ENCODE measurements at places on chromosomes 13 and 19.

GRCh38 chr19:29574510-29574909 lies 31.6 kb upstream of the POP4 start:
- no peak for DNase-seq

DNA sequence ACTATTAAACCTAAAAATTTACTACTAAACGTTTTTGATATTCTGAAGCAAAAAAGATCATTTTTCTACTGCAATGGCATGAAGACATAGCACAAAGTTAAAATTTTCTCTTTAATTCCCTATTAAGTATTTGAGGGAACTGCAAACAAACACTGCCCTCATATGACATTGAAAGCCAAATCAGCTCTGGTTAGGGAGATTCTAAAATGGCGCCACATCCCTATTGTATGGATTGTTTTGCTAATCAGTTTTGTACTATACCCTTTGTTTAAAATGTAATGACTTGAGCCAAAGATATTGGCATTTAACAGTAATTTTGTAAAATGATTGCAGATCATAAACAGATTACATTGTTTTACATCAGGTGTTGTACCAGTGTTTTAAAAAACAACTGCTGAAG lies 65.8 kb downstream of the FLT1 start:
- DNase-seq, result no peak

DNA sequence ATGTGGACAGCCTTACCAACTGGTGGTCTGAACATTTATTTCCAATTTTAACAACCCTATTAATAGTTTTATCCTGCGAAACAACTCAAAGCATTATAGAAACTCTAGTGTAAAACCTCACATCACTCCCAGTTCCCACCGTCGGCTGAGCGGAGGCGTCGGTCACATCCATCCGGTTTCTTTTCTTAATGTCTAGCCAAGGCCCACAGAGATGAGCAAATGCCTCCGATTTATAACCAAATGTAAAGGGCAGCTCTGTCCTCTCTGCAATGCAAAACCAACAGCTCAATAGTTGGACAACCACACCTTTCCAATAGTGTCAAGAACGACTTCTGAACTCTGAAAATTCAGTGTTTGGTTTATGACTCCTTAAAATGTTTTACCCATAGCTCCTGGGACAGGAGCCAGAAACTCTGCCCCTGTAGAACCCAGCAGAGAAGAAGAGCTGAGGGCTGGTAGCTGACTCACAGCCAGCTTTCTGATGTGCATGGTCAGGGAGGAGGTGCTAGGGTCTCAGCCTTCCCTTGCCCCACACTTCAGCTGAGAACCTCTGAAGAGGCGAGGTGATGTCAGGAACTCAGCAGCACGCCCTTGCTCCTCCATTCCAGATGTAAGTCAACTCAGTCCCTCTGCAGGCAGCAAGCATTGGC lies 90.2 kb upstream of the UQCRFS1 start:
- DNase-seq, result no peak

- no peak for DNase-seq
Observed at GRCh38 chr13:61362522-61362921, 53.1 kb downstream of the PCDH20 start.

DNA sequence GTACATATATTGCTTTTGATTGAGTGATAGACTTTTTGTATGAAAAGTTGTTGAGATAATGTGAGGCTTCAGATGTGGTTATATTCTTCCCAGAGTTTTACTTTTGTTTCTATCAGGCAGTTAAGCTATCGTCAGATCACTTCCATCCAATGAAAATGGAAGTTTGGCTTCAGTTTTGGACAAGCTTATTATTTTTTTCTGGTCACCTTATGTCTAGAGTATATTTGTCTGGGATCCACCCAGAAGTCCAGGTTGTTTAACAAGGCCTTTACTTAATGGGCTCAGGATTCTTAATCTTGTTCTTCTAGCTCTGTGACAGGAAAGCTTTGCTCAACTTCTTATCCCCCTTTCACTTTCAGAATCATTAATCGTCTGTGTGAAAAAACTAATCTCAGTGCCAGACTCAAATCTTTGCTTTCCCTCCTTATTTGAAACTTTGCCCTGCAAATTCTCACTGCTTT lies 150.9 kb downstream of the PDS5B start:
- no peak for DNase-seq

DNA sequence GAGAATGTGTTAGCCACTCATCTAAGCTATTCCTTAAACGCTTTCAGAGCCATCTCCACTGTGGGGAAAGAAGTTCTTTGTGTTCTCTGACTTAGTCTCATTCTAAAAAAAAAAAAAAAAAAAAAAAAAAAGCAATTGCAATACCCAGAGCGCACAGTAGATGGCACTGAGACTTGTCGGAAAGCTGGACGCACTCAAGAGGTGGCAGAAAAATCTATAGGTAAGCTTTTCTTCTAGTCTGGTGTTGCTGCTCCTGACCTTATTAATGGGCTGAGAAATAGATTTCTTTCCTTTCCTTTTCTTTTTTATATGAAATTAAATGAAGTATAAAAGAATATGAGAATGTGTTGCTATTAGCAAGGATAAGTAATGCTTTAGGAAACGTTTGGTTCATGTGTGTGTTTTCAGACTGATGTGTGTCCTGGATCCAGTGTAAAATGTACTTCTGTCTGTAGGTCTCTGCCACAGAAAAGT lies 4.7 kb upstream of the GJB2 start:
- DNase-seq, result no peak

DNA sequence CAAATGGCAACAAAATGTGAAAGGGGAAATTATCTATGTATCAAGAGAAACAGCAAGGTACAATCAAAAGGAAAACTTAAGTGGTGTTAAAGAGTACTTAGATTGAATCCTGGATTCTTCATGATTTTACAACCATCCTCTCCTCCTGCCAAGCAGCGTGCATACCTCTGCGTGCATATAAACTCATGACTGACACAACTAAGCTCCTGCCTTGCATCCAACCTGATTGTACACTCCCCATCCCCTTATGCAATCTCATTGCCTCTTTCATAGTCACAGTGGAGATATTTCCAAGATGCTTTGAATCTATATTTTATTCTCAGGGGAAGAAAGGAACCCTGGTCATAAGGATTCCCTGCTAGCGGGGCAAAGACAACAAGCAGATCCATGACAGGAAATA lies 499.9 kb downstream of the KCTD12 start:
- no peak for DNase-seq

DNA sequence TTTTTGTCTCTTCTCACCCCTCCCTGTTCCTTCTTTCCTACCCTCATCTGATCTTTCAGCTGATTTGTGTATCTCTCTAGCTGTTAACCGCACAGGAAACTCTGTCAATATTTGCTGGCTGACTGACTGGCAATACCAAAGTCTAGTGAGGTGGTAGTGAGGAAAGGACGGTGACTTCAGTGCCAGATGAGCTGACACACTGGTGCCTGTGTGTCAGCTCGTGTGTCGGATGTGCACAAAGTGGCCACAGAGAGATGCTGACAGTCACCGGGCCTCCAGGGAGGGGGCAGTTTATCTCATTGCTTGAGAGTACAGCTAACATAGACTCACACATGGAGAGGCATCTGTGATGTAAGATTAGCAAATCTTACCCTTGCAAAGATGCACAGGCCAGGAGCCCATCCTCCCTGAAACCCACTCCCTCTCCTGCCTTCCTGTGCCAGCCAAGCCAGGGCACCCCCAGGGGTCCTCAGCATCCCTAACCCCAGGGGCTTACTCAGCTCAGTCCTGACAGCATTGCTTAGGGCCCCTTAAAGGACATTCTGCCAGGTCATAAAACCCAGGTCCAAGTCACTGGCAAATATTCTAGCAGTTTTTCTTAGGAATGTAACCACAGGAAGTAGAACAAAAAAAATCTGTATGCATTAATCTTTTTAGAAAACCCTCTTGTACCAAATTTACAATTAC lies 80.2 kb downstream of the SHISA2 start:
- DNase-seq, result no peak

- no peak for DNase-seq
Observed at GRCh38 chr13:66301482-66301881, 928.7 kb downstream of the PCDH9 start.

DNA sequence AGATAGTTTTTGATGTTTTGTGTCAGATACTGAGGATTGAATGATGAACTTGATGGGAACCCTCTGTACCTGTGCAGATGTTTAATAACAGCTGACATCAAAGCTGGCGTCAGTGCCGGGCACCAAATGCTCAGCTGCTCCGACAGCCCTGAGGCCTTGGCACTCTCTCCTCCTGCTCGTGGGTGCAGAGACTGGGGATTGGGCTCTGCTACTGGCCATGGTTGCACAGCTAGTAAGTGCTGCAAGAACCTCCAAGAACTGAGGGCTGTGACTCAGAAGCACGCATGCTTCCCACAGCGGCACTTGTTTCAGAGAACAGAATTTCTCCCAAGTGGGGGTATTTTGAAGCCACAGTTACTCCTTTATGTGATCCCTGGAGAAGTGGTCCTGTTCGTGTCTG lies 5.9 kb downstream of the LAMP1 start:
- DNase-seq, result no peak

All from tibial artery (tissue), 4 donors.